Fibroblast of mammary gland (primary cell): ENCODE measurements at places on chromosomes 1 and 21.

DNA sequence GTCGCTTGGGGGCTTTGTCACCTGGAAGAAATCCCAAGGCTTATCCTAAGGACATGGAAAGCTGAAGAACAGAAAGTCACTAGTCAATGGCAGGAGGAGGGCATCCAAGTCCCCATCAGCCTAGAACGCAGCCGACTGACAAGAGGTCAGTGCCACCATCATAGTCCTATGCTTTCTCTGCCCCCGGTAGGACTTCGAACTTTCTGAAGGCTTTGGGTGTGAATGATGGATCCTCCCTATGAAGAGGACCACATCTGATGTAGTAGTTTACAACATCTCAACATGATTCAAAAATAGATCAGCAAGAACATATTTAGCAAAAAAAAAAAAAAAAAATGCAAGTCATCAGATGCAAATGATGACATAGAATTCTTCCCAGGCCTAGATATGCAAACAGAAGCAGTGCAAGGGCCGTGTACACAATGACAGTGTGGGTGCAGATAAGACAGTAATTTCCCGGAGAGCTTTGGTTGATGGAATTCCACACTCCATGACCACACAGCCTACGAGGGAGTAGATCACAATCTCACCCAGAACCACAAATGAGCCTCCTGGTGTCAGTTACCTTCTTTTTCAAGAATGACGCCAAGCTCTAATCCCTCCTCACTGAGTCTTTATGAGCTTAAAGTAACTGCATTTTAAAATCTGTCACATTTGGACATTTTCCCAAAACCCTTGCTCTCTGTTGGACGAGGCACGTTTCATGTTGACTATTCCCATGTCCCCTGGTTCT, 88.2 kb downstream of the PSMG1 start:
- peak; percentile 37 for DNase-seq

- DNase-seq = no peak
These were observed 311.6 kb upstream of the USP24 start for GRCh38 chr1:55526716-55527115.

GRCh38 chr1:110607536-110608230, 1.5 kb upstream of the KCNA2 start:
- no peak for DNase-seq

GRCh38 chr1:64514197-64514765, 44.4 kb downstream of the CACHD1 start:
- peak; percentile 77 for DNase-seq
